ENCODE measurements at places on chromosomes 3 and 15. TPM values are rescaled to one million over a fixed set of nuclear protein-coding genes. Genes with fewer than 3 reads are reported as not detected.

The ABCF3 gene
- 33.7 TPM for total RNA-seq

The MKRN3 gene
- 2.6 TPM for total RNA-seq

The GPR62 gene
- not detected for total RNA-seq

The MYO9A gene
- 10.1 TPM for total RNA-seq

The P2RY1 gene
- 0.47 TPM for total RNA-seq

The COL6A5 gene
- not detected for total RNA-seq

The GP5 gene
- total RNA-seq: not detected

The GALNT15 gene
- 0.10 TPM for total RNA-seq

The COX17 gene
- 134 TPM for total RNA-seq

The GUCA1C gene
- total RNA-seq: not detected

The ST6GAL1 gene
- 4.5 TPM for total RNA-seq

The PIERCE2 gene
- total RNA-seq: 2.5 TPM

The TUSC7 gene
- not detected for total RNA-seq

The TRIM59 gene
- 12.4 TPM for total RNA-seq

The SUCLG2 gene
- 38.6 TPM for total RNA-seq

The FETUB gene
- total RNA-seq: not detected

The ARGFX gene
- total RNA-seq: not detected

Measured in A549 treated with GW870086 at 1 μM for 4 hours (cell line).